ENCODE measurements at places on chromosomes 16 and 17.
A peak's percentile ranks its signal among the peaks of the same experiment; 100 is the strongest.

DNA sequence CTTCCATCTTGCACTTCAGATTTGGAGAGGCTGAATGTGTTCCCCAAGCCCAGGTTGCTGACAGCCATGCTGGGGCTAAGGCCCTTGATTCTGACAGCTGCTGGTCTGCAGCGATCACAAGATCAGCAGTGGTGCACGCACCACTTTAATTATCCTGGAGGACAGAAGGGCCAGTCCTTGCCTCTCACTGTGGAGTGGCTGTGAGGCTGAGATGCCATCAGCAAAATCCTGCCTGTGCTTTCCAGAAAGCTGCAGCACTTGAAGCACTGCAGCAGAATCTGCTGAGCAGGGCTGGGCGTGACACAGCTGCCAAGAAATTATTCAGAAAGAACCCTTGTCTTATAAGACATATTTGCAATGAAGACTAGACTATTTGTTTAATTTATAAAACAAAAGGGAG is 37.1 kb downstream of the NUP93 start:
- DNase-seq, result no peak

DNA sequence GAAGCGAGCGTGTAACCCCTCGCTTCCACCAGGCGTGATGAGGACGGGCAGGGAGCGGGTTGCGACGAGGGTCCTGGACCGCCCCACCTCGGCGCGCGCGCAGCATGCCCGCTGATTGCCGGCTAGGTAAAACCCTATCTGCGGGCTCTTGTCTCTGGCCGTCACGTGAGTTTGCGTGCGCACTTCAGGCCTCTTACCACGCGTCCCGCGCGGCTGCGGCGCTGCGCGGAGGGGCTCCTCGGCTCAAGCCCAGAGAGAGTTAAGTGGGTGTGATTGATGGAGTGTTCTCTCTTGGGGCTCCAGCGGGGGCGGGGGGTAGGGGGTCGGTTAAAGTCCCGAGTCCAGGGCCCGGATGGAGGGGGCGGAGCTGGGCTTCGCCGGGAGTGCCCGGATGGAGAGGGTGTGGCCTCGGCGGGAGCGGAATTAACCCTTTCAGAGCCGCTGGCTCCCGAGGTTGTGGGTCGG is 7.9 kb downstream of the KDM6B start:
- peak; percentile 70 for DNase-seq

DNA sequence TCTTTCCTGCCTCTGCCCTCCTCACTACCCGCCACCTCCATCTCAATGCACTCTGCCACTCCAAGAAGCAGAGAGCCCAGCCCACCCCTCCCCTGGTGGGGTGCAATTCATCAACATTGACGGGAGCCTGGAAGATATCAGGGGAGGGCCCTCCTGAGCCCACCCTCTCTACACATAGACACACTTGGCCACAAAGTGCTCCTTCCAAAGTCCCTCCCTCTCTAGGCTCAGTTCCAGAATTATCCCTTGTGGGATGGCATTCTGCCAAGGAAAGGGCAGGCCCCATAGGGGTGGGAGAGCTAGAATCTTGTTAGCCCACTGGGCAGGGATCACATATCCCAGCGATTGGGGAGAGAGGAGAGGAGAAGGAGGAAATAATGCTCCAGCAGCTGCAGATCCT is 66.2 kb downstream of the TMEM132E start:
- DNase-seq, result no peak

GRCh38 chr17:60142872-60143499 is 6.8 kb upstream of the CA4 start:
- peak; percentile 70 for DNase-seq

DNA sequence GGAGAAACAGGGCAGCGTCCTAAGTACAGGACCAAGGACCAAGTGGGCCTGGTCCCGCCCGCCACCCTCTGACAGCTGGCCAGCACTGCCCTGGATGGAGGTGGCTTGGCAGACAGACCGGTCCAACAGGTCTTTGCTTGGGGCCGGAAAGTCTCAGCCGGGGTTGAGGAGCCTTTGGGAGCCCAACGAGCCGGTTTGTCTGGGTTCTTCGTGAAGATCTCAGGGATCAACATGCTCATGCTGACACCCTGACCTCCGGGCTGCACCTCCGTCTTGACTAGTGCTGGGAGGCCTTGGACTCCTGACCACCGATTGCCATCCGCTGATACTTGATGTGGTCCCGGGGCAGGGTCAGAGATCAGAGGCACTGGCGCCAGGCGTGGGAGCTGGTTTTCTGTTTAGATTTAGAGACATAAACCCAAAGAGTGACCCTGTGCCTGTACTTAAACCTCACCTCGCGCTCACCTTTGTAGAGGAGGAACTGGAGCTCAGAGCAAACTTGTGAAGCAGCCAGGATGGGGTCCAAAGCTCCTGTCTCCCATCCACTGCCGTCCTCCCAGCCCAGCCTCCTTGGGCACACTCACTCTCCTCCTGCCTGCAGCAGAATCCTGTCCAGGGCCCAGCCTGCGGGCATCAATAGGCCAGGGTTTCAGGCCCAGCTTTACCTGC is 92.1 kb upstream of the GSE1 start:
- no peak for DNase-seq

DNA sequence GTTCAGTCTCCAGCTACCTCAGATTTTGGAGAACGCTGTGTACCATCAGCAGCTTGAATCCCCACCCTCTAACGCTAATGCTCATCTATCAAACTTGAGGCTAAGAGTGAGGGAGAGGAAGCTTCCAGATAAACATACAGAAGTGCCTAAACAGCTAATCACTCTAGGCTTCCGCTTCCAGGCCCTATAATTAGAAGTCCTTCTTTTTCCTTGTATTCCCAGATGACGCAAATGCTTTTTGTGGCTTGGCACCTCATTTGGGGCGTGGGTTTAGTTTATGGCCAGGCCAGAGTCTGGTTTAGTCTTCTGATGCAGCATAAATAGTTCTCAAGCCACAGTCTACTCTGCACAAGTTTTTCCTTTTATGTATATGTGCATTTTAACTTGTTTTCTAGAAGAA is 263.4 kb downstream of the BCAS3 start:
- DNase-seq, result no peak

DNA sequence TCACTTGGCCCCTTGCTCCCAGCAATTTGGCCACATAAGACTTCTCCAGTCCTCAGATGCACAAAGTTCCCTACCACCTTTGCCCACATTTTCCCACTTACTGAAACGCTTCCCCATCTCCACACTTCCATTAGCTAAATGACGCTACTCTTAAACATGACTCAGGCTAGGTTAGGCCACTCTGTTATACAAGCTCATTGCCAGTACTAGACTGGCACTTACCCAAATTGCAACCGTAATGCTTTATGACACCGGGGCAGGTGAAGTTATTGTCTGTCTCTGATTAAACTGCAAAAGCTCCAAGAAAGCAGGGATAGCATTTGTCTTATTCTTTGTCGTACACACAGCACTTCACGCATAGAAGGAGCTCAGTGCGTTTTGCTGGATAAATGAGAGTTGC is 29.2 kb downstream of the ASPA start:
- DNase-seq, result no peak

- no peak for DNase-seq
Measured at GRCh38 chr17:3033741-3034577, 29.4 kb downstream of the OR1D5 start.

- no peak for DNase-seq
Measured at GRCh38 chr17:74513987-74514631, 17.2 kb downstream of the CD300LB start.

GRCh38 chr16:48123104-48123788 is 32.5 kb downstream of the ABCC12 start:
- DNase-seq, result peak; percentile 29

GRCh38 chr17:81834831-81835267 is at the start of gene PPP1R27:
Gene PPP1R27, minus strand, starts transcription at chr17:81835050. Its CDS starts 97 bp downstream, at chr17:81834953.
- no peak for DNase-seq

DNA sequence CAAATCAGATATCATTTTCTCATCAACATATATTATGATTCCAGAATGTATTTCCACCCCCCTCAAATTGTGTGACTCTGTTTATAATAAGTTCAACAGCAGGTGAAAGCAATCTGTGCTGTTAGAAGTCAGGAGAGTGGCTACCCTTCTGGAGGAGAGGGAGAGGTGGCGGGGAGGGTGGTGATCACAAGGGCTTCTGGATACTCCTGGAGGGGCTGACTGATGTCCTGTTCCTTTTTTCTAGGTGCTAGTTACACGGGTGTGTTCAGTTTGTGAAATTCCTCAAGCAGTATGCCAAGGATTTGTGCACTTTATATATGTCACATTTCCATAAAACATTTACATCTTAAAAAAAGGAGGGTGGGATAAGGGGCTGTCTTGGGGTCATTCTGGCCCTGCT is 119.1 kb downstream of the IRF8 start:
- DNase-seq, result no peak

GRCh38 chr17:28317966-28318758 is 838 bp upstream of the TMEM97 start:
- no peak for DNase-seq

DNA sequence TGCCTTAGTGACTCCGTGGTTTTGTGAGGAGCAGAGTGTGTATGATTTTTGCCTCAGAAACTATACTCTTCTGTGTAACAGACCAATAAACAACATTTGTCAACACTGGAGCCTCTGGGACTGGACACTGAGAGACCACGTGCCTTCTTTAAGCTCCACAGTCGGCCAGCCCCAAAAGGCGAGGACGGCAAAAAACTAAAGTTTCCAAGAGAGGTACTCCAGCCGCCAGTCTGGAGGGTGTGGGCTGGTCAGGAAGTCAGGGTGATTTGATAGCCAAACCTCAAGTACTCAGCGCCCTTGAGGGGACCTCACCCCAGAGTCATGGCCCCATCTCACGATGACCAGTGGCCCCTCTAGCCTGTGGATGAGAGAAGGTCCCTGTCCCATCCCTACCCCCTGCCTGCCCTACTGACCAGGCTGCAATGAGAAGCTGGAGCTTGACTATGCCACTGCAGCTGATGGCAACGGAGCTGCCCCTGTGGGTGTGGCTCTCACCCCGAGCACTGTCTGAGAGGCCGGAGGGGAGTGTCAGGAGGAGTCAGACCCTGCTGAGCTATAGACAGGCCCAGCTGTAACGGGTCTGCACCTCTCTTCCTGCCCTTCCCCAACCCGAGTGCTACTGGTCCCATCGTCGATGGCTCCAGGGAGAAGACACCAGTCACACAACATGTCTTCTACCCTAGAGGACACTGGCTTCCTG is 19.8 kb downstream of the MNT start:
- no peak for DNase-seq

DNA sequence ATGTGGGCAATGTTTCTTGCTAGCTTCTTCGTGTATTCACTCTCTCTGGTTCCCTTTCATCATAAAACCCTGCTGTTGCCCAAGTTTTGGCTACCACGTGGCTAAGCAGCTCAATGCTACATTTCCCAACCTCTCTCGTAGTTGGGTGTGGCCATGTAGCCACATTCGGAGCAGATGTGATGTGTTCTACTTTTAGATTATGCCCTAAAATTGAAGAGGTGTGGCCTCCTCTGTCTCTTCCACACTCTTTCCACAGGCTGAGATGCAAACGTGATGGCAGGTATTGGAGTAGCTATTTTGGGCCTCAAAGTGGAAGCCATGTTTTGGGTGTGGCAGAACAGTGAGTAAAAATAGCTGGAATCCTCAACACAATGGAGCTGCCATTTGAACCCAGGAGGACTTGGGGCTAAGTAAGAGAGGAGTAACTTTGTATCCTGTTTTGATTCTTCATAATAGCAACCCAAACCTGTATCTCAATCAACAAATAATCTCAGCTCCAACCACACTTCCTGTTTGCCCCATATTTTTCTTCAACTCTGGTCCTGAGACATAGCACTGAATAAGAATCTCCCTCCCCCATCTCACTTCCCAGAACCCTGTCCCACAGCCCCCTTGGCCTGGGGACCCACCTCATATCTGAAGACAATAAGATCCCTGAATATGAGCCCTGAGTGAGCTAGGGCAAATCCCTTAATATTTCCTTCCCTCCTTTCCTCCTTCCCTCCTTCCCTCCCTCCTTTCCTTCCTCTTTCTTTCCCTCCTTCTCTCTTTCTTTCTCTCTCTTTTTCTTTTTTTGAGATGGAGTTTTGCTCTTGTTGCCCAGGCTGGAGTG is 4.0 kb downstream of the NUPR1 start:
- DNase-seq, result no peak

GRCh38 chr17:1087381-1088241 is 90.7 kb downstream of the TIMM22 start:
- DNase-seq, result no peak

- DNase-seq, result no peak
Measured at GRCh38 chr17:82979718-82980117, 99.7 kb upstream of the METRNL start.

Measured in stimulated activated CD8-positive, alpha-beta memory T cell treated with anti-CD3 and anti-CD28 coated beads, Interleukin-7, amount 100 ng/mL, for 48 hours (primary cell).